ENCODE measurements at places on chromosomes 16 and 17. TPM values are rescaled to one million over a fixed set of nuclear protein-coding genes. Genes with fewer than 3 reads are reported as not detected.

Gene MMP15
- total RNA-seq, result 1.5 TPM

Gene HS3ST2
- not detected for total RNA-seq

Gene ANKRD40CL
- not detected for total RNA-seq

Gene ACAP1
- total RNA-seq, result 702 TPM

Gene KCNH6
- not detected for total RNA-seq

Gene KATNB1
- total RNA-seq, result 27.3 TPM

Gene FOXN1
- not detected for total RNA-seq

Gene ACSM2A
- not detected for total RNA-seq

Gene PRR11
- 0.60 TPM for total RNA-seq

Gene ACSM5
- total RNA-seq, result not detected

Gene NUP93
- total RNA-seq, result 59.1 TPM

Gene SLFN14
- total RNA-seq, result 7.2 TPM

Gene ENPP7
- not detected for total RNA-seq

Gene DOC2B
- 0.18 TPM for total RNA-seq
